ENCODE measurements at places on chromosomes 16 and 17.

DNA sequence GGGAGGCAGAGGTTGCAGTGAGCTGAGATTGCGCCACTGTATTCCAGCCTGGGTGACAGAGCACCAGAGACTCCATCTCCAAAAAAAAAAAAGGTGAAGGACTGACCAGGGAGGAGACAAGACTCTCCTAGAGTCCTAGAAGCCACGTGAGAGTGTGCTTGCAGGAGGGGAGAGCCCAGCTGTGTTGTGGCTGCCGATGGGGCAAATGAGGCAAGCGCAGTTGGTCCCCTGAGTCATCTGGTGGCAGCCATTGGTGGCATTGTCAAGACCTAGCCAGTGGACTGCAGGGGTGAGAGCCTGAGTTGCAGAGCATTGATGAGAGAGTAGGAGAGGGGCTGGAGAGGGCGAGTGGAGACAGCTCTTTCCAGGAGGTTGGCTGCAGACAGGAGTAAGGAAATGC, 278.0 kb downstream of the SNX29 start:
- no peak for DNase-seq

DNA sequence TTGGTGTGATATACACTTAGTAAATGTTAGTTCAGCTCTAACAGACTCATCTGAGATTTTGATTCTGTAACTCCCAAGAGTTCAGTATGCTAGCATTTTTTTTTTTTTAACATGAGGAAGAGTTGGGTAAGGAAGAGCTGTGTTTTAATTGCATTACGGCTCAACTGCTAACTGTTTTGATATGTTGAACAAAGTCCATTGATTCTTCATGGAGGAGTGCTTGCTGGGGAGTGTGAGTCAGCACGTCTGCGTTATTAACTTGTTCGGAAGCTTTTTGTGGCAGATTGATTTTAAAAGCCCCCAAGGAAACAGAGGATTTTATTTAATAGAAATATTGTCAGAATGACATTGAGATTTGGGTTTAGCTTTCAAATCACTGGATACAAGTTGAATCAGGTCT, 45.8 kb downstream of the PITPNC1 start:
- DNase-seq: no peak

GRCh38 chr16:64102654-64103053, 1019.2 kb downstream of the CDH11 start:
- no peak for DNase-seq

DNA sequence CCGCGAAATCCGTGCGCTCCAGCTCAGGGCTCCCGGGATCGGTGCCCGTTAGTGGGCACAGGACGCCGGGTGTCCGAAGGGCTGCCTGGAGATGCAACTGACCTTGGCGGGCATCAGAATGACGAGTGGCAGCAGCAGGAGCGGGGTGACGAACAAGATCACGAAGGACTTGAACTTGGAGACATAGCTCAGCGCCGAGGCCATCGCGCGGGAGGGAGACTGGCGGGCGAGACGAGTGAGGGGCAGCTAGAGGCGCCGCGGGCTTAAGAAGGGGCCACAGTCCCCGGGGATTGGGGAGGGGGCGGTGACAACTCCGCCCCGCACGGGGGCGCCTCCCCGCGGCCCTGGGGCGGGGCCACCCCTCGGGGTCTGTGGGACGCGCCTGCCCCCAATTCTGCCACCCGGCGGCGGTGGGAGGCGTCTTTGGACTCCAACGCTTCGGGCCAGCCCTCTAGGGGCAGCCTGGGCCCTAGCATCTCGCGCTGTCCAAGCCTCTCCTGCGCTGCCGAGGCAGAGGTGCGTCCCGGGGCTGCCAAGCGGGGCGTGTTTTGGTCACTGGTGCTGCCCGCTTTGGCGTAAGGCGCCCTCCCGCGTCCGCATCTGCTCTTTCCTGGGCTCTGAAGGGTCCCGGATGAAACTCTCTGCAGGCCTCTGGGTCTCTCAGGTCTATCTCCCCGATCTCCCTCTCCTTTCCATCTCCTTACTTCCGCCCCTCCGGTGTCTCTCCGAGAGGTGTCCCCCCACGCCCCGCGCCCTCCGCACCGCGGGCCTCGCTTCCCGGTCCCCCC, at the start of gene SLC13A5:
TSS of gene SLC13A5 (minus strand) at position 240 of the 788 bp plus-strand sequence. CDS start at position 204, 36 bp downstream.
- DNase-seq: peak; percentile 17

- DNase-seq: no peak
These were observed 139.5 kb downstream of the PRKCB start for GRCh38 chr16:23975293-23975692.

Data from activated naive CD4-positive, alpha-beta T cell treated with anti-CD3 and anti-CD28 coated beads for 36 hours (primary cell).